ENCODE measurements at places on chromosomes 1 and 21. TPM values are rescaled to one million over a fixed set of nuclear protein-coding genes. Genes with fewer than 3 reads are reported as not detected.

DNA sequence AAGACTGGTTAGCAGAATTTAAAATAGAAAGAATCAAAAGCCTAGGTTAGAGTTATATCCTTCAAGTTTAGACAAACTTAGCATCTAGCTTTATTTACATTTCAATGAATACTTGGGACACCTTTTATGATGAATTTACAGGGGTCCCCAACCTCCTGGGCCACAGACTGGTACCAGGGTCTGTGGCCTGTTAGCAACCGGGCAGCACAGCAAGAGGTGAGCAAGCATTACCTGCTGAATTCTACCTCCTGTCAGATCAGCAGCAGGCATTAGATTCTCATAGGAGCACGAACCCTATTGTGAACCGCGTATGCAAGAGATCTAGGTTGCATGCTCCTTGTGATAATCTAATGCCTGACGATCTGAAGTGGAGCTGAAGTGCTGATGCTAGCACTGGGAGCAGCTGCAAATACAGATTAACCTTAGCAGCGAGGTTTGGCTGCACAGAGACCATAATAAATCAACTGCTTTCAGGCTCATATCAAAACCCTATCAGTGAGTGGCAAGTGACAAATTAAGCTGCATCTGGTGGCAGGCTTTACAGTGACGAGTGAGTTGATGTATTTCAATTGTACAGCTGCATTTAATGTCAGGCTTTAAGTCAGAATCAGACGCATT is 82.0 kb downstream of the UCHL5 start:
- DNase-seq, result no peak

GRCh38 chr1:111725192-111725591 is 14.0 kb downstream of the INKA2 start:
- DNase-seq, result no peak

GRCh38 chr21:14707511-14708020 is 161.5 kb upstream of the SAMSN1 start:
- no peak for DNase-seq

- no peak for DNase-seq
Measured at GRCh38 chr21:18614303-18614702, 210.7 kb upstream of the TMPRSS15 start.

- no peak for DNase-seq
Measured at GRCh38 chr1:87588495-87588894, 259.8 kb downstream of the LMO4 start.

DNA sequence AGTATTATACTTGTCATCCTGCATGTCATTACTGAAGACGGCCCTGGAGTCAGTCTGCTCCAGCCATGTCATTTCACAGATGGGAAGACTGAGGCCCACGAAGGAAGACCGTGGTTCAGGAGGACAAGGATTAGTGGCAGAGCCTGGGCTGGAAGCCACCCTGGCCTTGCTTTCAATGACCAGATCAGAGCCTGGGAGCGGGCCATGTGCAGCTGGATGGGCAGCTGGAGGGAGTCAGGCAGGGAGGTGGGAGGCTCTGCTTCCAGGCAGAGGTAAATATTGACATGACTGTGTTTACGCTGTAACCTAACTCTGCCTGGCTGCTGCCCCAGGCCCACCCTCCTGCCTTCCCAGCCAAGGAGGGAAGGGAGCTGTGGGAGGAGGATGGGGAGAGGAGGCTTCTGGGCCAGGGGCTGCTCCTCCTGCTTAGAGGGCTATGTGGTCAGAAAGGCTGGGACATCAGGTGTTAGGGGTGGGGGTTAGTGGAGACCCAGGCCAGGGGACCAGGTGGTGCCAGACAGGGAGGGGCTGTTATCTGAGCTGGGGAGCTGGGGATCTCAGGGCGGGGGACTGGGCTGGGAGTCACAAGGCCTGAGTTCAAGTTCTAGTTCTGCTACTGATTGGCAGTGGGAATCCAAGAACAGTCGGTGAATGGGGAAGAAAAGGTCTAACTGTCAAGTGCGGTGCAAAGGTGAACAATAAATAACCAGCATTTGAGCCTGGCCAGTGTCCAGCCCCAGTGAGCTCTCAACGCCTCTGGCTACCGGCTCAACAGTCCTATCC is 48.5 kb upstream of the ECE1 start:
- no peak for DNase-seq

- DNase-seq, result no peak
Measured at GRCh38 chr1:151166505-151166956, 587 bp downstream of the SCNM1 start.

GRCh38 chr1:82052563-82052962 is 251.8 kb downstream of the ADGRL2 start:
- no peak for DNase-seq

- peak; percentile 40 for DNase-seq
Measured at GRCh38 chr1:223716302-223716862, 4.0 kb downstream of the CAPN2 start.

The LCE1E gene
- total RNA-seq, result not detected

The UMODL1 gene
- 0.14 TPM for total RNA-seq

The CTNNBIP1 gene
- total RNA-seq, result 26.4 TPM

The GRHL3 gene
- not detected for total RNA-seq

The PDPN gene
- not detected for total RNA-seq

The FCGR3B gene
- total RNA-seq, result 29.6 TPM
